ENCODE measurements at places on chromosomes 16 and 17.

DNA sequence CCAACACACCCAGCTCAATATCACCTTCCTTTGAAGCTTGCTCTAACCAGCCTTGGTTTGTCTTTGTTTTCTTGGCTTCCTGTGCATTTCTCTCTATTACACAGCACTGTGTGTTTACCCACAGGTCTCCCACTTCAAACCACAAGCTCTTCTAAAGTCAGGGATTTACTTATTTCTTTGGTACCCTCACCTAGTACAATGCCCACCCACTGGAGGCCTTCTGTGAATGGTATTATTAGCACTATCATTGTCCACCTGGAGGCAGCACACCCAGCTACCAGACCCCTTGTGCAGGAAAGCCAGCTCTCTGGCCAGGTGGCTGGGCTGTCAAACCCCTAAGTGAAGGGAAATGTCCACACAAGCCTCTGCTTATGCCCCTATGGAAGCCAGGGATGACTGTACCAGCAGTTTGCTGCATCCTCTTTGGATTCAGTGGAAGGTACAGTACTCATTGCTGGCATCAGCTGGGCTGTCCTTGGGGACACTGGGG, 9.4 kb upstream of the TOP2A start:
- no peak for DNase-seq

- peak; percentile 50 for DNase-seq
Measured at GRCh38 chr17:32253117-32253611, 12.5 kb upstream of the RHBDL3 start.

DNA sequence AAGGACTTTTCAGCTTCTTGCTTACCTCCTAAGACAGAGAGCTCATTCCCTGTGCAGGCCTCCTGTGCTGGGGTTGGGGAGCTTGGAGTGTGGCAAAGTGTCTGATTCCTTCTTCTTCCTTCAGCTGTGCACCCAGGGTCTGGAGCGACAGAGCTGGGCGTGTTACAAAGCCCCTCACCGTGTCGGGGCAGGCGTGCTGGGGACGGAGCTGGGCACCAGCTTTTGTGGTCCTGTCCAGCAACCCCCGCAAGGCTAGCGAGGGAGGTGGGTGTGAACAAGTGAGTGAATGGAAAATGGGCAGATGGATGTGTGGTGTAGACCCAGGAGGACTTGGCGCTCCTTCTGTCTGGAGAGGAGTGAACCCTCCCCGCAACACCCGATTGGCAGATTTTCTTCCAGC, 23.7 kb downstream of the SOX8 start:
- no peak for DNase-seq

- DNase-seq = no peak
Measured at GRCh38 chr16:46947900-46948547, 25.4 kb downstream of the DNAJA2 start.

GRCh38 chr17:53628011-53628410, 194.7 kb upstream of the KIF2B start:
- no peak for DNase-seq

Data from C1 segment of cervical spinal cord (tissue), 14 donors.